Skin of body (tissue), 3 donors: ENCODE measurements at places on chromosomes 6 and 20. TPM values are rescaled to one million over a fixed set of nuclear protein-coding genes. Genes with fewer than 3 reads are reported as not detected.

DNA sequence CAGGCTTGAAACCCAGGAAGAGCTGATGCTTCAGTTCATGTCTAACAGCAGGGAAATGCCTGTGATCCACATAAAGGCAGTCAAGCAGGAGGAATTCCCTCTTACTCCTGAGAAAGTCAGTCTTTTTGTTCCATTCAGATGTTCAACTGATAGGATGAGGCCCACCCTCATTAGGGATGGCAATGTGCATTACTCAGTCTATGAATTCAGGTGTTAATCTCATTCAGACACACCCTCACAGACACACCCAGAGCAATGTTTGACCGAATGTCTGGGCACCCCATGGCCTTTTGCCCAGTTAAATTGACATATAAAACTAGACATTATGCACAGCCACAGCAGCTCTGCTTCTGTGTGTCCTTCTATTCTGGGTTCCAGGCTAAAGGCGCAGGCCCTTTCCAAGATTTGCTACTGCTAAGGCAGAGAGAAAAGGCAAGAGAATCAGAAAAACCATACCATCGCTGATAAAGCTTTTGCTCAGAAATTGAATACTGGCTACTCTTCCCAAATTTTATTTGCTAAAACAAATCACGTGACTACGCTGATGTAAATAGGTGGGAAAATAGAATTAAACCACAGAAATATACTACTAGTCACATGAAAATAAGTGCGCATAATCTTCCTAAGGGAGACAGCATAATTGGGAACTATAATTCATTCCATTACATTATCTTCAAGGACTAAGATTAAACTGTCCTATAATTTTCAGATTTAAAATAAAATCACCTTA, 625.0 kb upstream of the MAN1A1 start:
- DNase-seq = no peak

GRCh38 chr6:163199371-163199770, 215.1 kb upstream of the QKI start:
- no peak for DNase-seq

The PLCB4 gene
- total RNA-seq = 6.8 TPM

DNA sequence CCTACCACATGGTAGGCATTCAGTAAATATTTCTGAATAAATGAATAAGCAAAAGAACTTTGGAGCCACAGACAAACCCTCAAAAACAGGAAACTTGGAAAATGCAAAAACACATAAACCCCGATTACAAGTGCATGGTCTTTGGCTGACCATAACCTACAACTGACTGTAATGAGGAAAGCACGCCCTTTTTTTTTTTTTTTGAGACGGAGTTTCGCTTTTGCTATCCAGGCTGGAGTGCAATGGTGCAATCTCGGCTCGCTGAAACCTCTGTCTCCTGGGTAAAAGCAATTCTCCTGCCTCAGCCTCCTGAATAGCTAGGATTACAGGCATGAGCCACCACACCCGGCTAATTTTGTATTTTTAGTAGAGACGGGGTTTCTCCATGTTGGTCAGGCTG, 11.9 kb upstream of the LATS1 start:
- DNase-seq = no peak

GRCh38 chr6:163367497-163368183, 46.9 kb upstream of the QKI start:
- DNase-seq = no peak
